NCI-H526 treated with DMSO at 0.1 percent for 48 hours (cell line): ENCODE measurements at places on chromosomes 1 and 21.

- DNase-seq = no peak
Measured at GRCh38 chr1:109632671-109633346, 13.2 kb downstream of the AMPD2 start.

- DNase-seq = no peak
Measured at GRCh38 chr1:27332536-27333281, 9.1 kb upstream of the SYTL1 start.

DNA sequence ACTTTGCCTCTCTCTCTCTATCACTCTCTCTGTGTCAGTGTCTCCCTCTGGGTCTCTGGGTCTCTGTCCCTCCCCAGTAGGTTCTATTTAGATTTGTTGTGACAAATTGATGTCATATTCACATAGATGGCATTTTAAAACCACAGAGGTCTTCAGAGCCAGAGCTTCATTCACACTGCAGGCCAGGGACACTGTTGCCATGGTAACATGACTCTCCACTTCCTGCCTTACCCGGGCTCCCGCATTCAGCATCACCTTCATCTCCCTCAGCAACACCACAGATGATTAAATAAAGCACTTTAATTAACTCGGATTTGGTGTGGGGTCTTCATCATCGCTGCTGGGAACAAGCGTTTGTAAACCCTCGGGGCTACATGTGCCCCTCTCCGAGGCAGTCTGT lies 132.6 kb downstream of the ETS2 start:
- DNase-seq = no peak

DNA sequence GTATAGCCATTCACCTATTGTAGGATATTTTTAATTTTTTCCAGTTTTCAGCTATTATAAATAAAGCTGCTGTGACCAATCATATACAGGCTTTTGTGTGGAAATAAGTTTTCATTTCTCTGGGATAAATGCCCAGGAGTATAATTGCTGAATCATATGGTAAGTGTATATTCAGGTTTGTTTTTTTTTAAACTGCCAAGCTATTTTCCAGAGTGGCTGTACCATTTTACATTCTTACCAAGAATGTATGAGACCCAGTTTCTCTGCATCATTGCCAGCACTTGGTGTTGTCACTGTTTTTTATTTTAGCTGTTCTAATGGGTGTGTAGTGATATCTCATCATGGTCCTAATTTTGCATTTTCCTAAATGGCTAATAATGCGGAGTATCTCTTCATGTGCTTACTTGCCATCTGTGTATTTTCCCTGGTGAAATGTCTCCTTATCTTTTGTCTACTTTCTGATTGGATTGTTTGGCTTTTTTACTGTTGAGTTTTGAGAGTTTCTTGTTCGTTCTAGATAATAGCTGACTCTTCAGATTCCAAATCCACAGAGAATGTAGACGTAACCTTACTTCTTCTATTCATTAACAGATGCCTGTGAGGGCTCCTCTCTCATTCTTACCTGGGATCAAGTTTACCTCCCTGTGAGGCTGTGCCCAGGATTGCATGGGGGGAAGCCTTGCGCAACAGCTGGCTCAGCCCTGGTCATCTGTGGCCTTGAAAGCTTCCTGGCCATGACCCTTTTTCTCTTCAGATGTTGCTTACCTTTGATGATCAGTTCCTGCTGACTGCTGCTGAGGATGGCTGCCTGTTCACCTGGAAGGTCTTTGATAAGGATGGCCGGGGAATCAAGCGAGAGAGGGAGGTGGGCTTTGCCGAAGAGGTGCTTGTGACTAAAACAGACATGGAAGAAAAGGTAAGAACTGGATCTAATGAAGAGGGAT lies 42.6 kb downstream of the CFAP57 start:
- DNase-seq = no peak

DNA sequence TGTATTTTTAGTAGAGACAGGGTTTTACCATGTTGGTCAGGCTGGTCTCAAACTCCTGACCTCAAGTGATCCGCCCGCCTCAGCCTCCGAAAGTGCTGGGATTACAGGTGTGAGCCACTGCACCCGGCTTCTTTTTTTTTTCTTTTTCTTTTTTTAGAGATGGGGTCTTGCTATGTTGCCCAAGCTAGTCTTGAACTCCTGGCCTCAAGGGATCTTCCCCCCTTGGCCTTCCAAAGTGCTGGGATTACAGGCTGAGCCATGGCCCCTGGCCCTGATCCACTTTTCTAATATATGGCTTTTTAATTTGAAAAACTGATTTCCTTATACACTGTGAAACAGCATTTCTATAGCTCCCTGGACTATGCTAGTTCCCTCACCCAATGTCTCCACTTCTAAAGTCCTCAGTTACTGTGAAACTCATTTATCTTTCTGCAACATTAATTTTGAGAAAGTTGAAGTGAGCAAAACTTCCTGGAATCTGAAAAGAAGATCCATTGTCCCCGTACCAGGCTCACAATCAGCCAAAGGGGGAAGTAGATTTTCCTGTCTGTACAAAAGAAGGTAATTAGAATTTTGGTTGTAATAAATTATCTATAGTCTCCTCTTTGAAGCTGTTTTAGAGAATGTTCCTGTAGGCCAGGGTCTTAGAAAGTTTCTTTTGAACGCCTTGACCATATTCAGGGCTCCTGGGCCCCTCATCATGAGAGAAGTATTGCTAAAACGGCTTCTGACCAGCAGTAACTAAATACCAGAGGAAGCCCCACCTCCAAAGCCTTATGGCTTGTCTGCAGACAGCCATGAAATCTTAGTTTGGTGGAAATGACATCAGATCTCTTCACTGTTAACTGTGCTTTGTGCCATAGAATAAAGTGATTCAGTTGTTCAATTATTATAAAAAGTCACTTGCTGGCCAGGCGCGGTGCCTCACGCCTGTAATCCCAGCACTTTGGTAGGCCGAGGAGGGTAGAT lies 34.9 kb downstream of the DEGS1 start:
- DNase-seq = no peak

GRCh38 chr1:115466433-115466832 lies 128.4 kb upstream of the NGF start:
- no peak for DNase-seq

DNA sequence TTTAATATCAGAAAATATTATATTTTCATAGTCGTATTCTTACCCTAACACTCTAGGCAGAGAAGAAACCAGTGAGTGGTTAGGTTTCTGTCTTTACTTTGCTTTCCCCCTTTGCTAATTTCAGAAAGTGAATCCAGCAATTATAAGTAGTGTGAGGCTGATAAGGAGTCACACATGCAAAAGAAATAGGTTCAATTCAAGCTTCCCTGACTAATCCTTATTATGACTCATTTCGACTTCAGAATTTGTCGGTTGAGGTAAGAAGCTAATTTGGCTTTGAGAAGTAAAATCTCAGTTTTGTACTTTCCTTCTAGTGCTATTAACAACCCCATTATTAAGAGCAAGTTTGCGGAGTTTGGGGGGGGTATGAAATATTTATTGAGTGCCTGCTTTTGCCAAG lies 22.4 kb downstream of the ESRRG start:
- DNase-seq = no peak

DNA sequence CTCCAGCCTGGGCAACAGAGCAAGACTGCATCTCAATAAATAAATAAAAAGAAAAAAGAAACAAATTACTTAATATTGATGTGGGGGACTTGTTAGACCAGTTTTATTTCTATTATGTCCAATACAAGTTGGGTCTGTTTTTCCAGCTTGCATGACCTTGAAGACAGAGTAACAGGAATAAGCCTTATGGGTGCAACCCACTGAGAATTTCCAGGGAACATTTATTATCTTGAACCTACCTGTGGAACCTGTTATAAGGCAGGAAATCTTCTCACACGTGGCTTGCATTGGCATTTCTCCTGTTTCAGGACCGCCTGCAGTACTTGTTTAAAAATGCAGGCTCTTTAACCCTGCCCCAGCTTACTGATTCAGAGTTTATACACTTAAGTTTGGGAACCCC lies 64.0 kb downstream of the ZBTB17 start:
- DNase-seq = no peak

DNA sequence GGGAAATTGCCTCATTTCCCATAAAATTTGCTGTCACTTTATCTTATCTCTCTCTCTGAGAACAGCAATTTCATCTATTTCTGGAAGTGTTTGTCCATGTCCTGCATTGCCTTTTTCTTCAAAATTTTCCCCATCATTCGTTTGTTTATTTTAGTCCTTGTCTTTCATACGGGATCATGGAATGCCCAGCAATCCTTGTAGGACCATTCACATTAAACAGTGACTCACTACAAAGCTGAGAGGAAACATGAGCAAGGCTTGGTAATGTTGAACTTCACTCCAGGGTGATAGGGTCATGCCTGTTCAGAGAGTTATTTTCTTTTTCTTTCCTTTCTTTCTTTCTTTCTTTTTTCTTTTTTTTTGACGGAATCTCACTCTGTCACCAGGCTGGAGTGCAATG lies 32.2 kb upstream of the HNRNPU start:
- DNase-seq = no peak

GRCh38 chr1:222334026-222334680 lies 213.8 kb downstream of the HHIPL2 start:
- peak; percentile 7 for DNase-seq

- DNase-seq = no peak
Measured at GRCh38 chr1:26059906-26060305, 7.5 kb downstream of the TRIM63 start.

DNA sequence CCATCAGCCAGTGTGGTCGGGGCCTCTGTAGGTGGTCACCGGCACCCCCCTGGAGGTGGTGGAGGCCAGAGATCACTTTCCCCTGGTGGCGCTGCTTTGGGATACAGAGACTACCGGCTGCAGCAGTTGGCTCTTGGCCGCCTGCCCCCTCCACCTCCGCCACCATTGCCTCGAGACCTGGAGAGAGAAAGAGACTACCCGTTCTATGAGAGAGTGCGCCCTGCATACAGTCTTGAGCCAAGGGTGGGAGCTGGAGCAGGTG lies 961 bp downstream of the RBM15 start:
- no peak for DNase-seq

- DNase-seq = no peak
Measured at GRCh38 chr1:3584915-3585314, 26.4 kb downstream of the MEGF6 start.

GRCh38 chr1:228849011-228849541 lies 113.8 kb downstream of the RHOU start:
- no peak for DNase-seq

- DNase-seq = no peak
Measured at GRCh38 chr1:20726932-20727745, 5.4 kb downstream of the SH2D5 start.

- peak; percentile 46 for DNase-seq
Measured at GRCh38 chr1:236280438-236281197, 1.1 kb downstream of the ERO1B start.

- DNase-seq = peak; percentile 89
Measured at GRCh38 chr21:33945652-33946270, 30.2 kb upstream of the ATP5PO start.

DNA sequence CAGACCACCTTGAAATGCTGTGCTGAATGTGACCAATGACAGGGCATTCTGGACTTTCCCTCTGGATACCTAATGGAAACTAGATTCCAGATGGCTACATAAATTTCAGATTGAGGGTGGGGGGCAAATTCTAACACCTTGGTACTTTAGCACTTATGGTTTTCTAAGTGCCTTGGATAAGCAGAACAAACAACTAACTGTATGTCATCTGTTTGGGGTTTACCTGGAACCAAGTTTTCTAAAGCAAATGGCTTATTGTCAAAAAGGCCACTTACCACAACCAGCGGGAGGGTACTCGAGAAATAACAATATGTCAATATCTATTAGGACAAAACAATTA lies 39.1 kb downstream of the GPR3 start:
- no peak for DNase-seq

DNA sequence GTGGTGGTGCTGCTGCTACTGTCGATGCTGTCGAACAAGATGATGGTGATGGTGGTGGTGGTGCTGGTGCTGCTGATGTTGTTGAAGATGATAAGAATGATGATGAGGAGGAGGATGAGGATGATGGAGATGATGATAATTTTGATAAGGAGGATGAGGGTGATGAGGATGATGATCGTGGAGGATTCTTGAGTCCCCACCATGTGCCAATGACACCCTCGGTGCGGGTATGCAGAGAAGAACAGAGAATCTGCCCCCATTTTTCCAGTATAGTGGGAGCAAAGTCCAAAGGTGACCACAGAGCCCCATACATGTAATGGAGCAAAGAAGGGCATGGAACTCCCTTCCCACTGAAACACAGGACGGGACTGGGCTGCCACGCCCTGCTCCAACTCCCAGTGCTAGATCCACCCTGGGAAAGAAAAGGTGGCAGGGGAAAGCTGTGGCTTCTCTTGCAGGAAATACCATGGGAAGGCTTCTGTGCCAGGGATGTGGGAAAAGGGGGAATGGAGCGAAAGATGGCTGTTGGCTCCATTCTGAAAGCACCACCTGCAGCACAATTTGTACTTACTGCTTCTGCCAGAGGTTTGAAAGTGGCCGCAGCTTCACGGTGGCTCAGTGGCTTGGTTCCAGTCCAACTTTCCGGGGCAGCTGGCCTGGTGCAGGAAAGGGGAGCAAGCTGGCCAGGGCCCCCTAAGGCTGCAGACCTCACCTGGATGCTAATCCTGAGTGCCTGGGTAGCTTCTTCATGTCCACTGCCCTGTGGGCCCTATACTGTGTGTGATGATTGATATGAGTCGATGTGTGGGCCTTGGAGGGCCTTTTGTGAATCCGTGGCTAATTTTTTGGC lies 387.2 kb upstream of the VAMP3 start:
- DNase-seq = no peak

DNA sequence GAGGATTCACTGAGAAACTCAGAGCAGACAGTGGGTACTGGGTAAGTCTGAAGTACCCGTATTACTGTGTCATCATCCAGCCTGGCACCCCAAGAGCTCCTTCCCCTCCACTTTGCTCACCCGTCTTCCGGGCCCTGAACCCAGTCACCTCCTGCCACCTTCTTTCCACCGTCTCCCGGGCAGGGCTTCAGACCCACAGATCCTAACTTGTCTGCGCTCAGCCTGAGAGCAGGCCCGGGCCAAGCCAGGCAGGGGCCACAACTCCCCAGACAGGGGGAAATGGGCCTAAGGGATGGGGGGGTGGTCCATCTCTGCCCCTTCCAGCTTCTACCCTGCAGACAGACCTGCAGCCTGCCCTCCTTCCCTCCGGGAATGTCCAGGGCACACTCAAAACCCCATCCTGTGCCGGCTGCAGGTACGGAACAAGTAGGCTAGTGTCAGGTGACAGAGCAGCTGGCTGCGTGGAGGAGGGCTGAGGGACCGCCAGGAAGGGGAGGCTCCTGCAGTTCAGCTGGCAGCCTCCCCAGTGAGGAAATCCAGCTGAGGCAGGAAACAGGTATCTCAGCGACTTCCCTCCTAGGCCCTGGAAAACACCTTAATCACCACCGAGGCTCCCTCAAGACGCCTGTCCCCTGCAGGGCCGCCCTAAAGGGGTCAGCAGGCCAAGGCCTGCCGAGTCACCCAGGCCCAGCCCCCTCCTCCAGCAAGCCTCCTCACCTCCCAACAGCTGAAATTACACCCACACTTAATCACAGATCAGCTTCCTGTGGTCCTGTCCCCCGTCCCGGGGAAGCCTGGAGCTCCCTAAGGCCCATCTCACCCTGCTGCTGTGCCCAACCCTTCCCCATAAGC lies 3.5 kb downstream of the HSPG2 start:
- DNase-seq = no peak
